ENCODE measurements at places on chromosomes 2 and 18.

DNA sequence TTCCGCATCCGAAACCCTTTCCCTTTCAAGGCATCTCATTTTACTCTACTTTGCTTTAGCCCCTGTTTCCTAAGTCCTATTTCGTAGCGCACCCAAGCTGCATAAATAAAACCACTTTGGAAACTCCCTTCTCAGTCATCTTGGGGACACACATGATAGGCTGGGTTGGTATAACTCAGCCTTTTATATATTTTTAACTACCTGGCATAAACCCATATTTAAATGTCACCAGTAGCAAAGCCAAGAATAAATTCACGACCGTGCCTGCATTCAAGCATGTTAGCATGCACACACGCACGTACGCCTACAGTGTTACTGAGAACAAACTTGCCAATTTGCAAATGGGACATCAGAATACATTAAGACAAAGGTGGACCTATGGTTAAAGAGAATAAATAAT is 564.7 kb upstream of the PIK3C3 start:
- no peak for DNase-seq
- H3K27me3 ChIP-seq = no peaks in the 10 kb centered on the region
- no peaks in the 10 kb centered on the region for H3K36me3 ChIP-seq
- H3K4me3 ChIP-seq = no peak overlapping the region

DNA sequence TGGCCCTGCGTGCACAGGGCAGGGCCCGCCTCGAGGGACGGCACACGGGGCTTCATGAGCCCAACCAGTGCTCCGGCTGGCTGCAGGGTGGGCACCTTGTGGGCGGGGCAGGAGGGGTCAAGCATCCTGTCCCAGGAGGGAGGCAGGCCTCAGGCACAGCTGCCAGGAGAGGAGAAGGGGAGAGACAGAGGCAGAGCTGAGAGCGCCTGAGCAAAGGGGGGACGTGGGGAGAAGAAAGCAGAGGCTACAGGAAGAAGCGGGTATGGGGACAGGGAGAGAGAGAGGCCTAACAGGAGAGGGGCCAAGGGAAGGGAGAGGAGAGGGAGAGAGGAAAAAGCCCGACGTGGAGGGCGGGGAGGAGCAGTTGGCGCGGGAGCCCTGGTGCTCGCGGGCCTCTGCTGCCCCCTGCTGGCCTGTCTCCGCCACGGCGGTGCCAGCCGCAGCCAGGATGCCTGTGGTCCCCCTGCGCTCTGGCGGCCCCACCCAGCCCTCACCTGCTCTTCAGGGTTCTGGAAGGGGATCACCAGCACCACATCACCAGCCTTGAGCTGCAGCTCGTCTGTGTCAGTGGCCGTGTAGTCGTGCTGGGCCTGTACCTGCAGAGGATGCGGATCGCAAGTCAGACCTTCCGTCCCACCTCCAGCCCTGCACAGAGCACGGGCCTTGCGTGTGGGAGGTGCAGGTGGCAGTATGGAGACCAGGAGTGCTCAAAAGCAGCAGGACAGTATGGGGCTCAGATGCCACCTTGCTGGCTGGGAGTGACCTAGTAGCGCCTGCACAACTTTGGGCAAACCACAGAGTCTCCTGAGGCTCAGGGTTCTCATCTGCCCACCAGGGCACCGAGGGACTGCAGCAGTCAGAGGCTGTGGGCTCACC is 56.8 kb downstream of the BIN1 start:
- no peak overlapping the region for H3K4me3 ChIP-seq
- no peaks in the 10 kb centered on the region for H3K27me3 ChIP-seq
- H3K27ac ChIP-seq = peak overlapping the region; percentile 57
- DNase-seq = peak; percentile 60
- H3K4me1 ChIP-seq = peaks cover 7% of the 10 kb centered on the region
- H3K36me3 ChIP-seq = peaks cover 18% of the 10 kb centered on the region

GRCh38 chr2:128196026-128196425 is 105.0 kb downstream of the UGGT1 start:
- no peaks in the 10 kb centered on the region for H3K27me3 ChIP-seq
- peaks cover 28% of the 10 kb centered on the region for H3K36me3 ChIP-seq
- peaks cover 30% of the 10 kb centered on the region for H3K4me1 ChIP-seq
- no peak for DNase-seq

DNA sequence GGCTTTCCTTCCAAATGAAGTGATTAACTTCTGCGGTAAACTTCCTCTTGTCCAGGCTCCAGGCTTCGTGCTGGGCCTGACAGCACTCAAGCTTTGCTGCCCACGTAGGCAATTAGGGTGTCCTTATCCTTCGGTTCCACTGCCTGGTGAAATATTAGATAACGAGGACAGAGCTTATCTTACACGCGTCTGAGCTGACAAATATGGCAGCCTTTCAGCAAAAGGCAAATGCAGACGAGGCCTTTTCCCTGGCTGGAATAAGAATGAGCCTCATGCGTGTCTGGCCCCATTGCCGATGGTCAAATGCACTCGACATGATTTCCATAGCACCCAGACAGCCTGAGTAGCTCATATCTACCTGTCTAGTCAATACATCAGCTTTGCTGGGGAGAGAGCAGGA is 141.5 kb downstream of the FAM210A start:
- peak; percentile 2 for DNase-seq
- H3K27ac ChIP-seq = no peak overlapping the region
- no peak overlapping the region for H3K4me3 ChIP-seq
- peaks cover 15% of the 10 kb centered on the region for H3K36me3 ChIP-seq
- no peaks in the 10 kb centered on the region for H3K27me3 ChIP-seq
- peaks cover 65% of the 10 kb centered on the region for H3K4me1 ChIP-seq

GRCh38 chr2:212960336-212960735 is 191.1 kb downstream of the IKZF2 start:
- no peaks in the 10 kb centered on the region for H3K27me3 ChIP-seq
- no peak overlapping the region for H3K27ac ChIP-seq
- H3K4me3 ChIP-seq = no peak overlapping the region
- H3K4me1 ChIP-seq = peaks cover 26% of the 10 kb centered on the region
- H3K36me3 ChIP-seq = peaks cover 2% of the 10 kb centered on the region

- no peak overlapping the region for H3K4me3 ChIP-seq
- DNase-seq = no peak
- no peaks in the 10 kb centered on the region for H3K4me1 ChIP-seq
- no peaks in the 10 kb centered on the region for H3K27me3 ChIP-seq
- H3K36me3 ChIP-seq = peaks cover 59% of the 10 kb centered on the region
- no peak overlapping the region for H3K27ac ChIP-seq
Measured at GRCh38 chr18:76895498-76895897, 73.1 kb downstream of the ZNF236 start.

- peaks cover 76% of the 10 kb centered on the region for H3K36me3 ChIP-seq
- H3K27ac ChIP-seq = peak overlapping the region; percentile 47
- peaks cover 76% of the 10 kb centered on the region for H3K4me1 ChIP-seq
Measured at GRCh38 chr2:230216489-230216888, 3.3 kb downstream of the SP110 start.

- peaks cover 7% of the 10 kb centered on the region for H3K27me3 ChIP-seq
- H3K4me3 ChIP-seq = no peak overlapping the region
- H3K4me1 ChIP-seq = peaks cover 28% of the 10 kb centered on the region
- peak; percentile 52 for DNase-seq
- H3K27ac ChIP-seq = no peak overlapping the region
Measured at GRCh38 chr2:215750763-215751162, 262.6 kb downstream of the MREG start.

DNA sequence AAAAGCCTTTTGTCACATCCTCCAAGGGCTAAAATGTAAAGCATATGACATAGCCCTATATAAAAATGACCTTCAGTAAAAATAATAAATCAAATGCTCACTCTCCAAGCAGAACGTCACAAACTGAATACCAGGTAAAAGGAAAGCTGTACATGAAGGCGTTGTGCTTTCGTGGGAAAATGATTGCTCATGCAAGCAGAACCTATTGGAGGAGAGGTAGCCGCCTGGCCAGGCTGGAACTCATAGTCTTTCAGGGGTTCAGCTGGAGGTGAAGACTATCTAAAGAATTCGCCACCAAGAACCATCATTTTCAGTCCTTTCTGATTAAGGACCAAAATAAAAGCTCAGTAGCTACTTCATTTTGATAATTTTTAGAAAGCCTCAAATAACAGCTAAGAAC is 44.7 kb downstream of the ANKRD44 start:
- peak overlapping the region; percentile 82 for H3K27ac ChIP-seq
- peak overlapping the region; percentile 17 for H3K4me3 ChIP-seq
- H3K36me3 ChIP-seq = peaks cover 40% of the 10 kb centered on the region
- H3K27me3 ChIP-seq = no peaks in the 10 kb centered on the region
- H3K4me1 ChIP-seq = peaks cover 96% of the 10 kb centered on the region

DNA sequence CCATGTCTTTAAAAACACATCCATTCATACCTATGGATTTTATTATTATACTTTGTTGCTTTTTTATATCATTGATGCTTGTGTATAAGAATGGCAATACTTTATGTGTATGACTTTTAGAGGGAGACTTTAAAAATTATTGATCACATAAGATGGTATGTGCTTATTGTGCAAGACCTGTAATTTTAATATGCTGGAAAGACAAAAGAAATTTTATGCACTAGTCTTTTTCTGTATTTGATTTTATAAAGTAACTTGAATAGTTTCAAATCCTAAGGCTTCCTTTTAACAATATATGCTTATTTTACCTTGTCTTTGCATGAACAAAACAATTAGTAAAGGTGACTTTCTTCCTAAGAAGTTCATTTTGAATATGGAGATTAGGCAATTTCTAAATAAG is 226.4 kb downstream of the PARD3B start:
- H3K4me3 ChIP-seq = no peak overlapping the region
- no peaks in the 10 kb centered on the region for H3K36me3 ChIP-seq
- no peaks in the 10 kb centered on the region for H3K4me1 ChIP-seq
- DNase-seq = no peak
- peaks cover 18% of the 10 kb centered on the region for H3K27me3 ChIP-seq

DNA sequence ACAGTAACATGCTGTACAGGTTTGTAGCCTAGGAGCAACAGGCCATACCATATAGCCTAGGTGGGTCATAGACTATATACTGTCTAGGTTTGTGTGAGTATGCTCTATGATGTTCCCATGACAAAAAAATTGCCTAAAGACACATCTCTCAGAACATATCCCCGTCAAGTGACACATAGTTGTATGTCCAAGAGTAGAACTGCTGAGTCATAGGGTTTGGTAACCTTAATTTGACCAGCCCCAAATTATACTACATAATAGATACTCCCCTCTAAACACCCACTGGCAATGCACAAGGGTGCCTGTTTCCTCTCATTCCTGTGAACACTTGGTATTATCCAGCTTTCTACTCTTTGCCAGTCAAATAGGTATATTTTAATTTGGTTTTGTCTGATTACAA is 161.6 kb downstream of the LCLAT1 start:
- no peak for DNase-seq
- no peaks in the 10 kb centered on the region for H3K36me3 ChIP-seq
- H3K27ac ChIP-seq = no peak overlapping the region
- H3K4me3 ChIP-seq = no peak overlapping the region
- no peaks in the 10 kb centered on the region for H3K27me3 ChIP-seq
- H3K4me1 ChIP-seq = no peaks in the 10 kb centered on the region

- H3K27me3 ChIP-seq = peaks cover 10% of the 10 kb centered on the region
- H3K4me1 ChIP-seq = no peaks in the 10 kb centered on the region
- no peaks in the 10 kb centered on the region for H3K36me3 ChIP-seq
- DNase-seq = no peak
- H3K27ac ChIP-seq = no peak overlapping the region
Measured at GRCh38 chr2:166167449-166167848, 39.6 kb upstream of the SCN1A start.

DNA sequence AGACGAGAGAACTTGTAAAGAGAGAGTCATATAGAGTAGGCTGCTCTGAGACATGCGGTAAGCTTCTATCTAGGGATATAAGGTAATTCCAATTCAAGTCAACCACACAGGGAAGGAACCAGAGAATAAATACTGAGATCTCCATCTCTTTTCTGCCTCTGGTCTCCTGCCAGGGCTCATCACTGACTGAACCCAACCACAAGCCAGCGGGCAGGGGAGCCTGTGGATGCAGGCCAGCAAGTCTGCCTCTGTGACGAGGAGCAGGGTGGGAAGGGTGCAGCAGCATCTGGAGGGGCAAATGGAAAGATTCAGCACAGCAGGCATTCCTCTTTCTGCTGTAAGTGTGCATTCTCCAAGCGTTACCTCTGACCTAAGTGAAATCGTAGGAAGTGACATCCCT is 82.2 kb downstream of the ICOS start:
- H3K27me3 ChIP-seq = no peaks in the 10 kb centered on the region
- no peak for DNase-seq
- no peak overlapping the region for H3K4me3 ChIP-seq
- H3K36me3 ChIP-seq = peaks cover 14% of the 10 kb centered on the region
- no peak overlapping the region for H3K27ac ChIP-seq

- no peak for DNase-seq
- no peaks in the 10 kb centered on the region for H3K36me3 ChIP-seq
- H3K27me3 ChIP-seq = no peaks in the 10 kb centered on the region
- no peak overlapping the region for H3K27ac ChIP-seq
- H3K4me3 ChIP-seq = no peak overlapping the region
Measured at GRCh38 chr2:159521272-159521671, 95.1 kb downstream of the BAZ2B start.

- H3K27me3 ChIP-seq = no peaks in the 10 kb centered on the region
- H3K36me3 ChIP-seq = peaks cover 34% of the 10 kb centered on the region
- H3K27ac ChIP-seq = no peak overlapping the region
- no peak for DNase-seq
- no peaks in the 10 kb centered on the region for H3K4me1 ChIP-seq
Measured at GRCh38 chr2:105052773-105053172, 14.9 kb downstream of the MRPS9 start.

DNA sequence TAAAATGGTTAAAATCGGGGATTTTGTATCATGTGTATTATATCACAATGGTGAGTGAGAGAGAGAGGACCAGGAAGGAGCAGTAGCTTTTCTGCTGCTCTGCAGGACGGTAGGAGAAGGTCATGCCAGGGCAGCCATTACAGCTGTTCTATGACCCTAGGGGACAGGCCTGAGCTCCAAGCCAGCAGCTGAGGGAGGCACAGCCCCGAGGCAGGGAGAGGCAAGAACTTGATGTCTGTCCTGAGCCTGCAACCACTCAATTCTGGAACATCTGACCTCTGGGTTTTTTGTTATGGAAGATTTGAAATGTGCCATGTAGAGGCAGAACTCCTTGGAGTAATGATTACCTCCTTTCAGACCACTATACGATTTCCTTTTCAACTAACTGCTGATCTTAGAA is 135.8 kb upstream of the SH3BP4 start:
- no peaks in the 10 kb centered on the region for H3K4me1 ChIP-seq
- no peak overlapping the region for H3K4me3 ChIP-seq
- H3K27me3 ChIP-seq = peaks cover 7% of the 10 kb centered on the region
- no peak for DNase-seq

- no peak overlapping the region for H3K4me3 ChIP-seq
- no peaks in the 10 kb centered on the region for H3K27me3 ChIP-seq
- H3K36me3 ChIP-seq = no peaks in the 10 kb centered on the region
- H3K4me1 ChIP-seq = peaks cover 1% of the 10 kb centered on the region
Measured at GRCh38 chr2:7867867-7868266, 814.0 kb upstream of the ID2 start.

Data from activated CD4-positive, alpha-beta T cell treated with anti-CD3 and anti-CD28 coated beads, Interleukin-2, amount 10 ng/mL, durations not matched to agents 7 days and 5 days (primary cell).